Endothelial cell of umbilical vein (primary cell): ENCODE measurements at places on chromosomes 1 and 21.

- DNase-seq: no peak
Measured at GRCh38 chr1:44545961-44546360, 128.3 kb downstream of the TMEM53 start.

- DNase-seq: no peak
Measured at GRCh38 chr1:101088431-101088830, 62.8 kb upstream of the DPH5 start.

GRCh38 chr1:154956544-154956941, 644 bp upstream of the PBXIP1 start:
- peak; percentile 15 for DNase-seq

- peak; percentile 93 for DNase-seq
Measured at GRCh38 chr21:28540514-28540913, 452.2 kb downstream of the LTN1 start.

DNA sequence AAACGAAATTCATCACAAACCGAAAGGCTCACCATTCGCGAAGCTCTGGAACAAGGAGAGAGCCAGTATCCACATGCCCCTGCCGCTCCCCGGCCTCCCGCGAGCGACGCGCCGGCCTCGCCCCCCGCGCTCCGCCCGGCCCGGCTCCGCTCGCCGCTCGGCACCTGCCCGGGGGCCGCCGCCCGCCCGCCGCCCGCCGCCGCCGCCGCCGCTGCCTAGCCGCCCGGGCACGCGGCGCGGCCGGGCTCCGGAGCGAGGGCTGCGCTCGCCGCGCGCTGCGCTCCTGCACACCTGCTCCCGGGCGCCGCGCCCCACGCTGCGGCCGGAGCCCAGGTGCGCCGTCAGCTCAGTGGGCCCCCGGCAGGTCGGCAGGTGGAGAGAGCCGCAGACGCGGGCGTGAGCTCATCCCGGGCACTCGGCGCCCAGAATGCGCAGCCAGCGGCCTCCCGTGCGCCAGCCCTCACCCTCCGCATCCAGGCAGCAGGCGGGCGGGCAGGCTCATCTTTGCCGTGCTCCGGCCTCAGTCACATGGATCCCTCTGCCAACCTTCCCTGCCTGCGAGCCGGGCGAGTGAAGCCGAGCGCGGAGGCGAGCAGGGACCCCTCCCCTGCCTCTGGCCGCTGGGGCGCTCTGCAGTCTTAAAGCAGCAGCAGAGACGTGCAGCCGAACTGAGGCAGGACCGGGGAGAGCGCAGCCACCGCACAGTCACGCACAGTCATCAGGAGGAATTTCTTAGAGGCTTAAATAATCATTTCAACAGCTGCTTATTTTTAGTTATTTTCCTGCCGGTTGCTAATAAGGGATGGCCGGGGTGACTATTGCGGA, at the start of gene DSCAM:
Gene DSCAM (minus strand): TSS at position 572 of the 825 bp plus-strand sequence. CDS start 497 bp downstream, at position 75.
- no peak for DNase-seq

GRCh38 chr1:213244664-213245091, 193.6 kb downstream of the RPS6KC1 start:
- DNase-seq: peak; percentile 68

DNA sequence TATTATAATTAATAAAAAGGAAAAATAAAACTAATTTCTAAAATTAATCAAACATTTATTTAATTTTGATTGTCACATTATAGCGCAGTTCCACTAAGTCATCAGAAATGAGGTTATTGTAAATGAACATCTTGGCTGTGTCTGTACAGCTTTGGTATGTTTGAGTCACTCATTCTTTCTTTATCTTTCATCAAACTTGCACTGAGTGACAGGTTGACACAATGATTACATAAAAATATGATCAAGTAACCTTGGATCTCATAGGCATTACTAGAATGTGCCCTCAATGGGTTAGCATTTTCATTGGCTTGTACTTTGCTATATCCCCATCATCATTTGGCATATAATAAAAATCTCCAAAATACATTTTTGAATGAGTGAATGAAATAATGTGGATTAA, 1353.2 kb upstream of the ADGRL2 start:
- no peak for DNase-seq

GRCh38 chr1:172955161-172955815, 95.5 kb downstream of the TNFSF18 start:
- DNase-seq: peak; percentile 85

DNA sequence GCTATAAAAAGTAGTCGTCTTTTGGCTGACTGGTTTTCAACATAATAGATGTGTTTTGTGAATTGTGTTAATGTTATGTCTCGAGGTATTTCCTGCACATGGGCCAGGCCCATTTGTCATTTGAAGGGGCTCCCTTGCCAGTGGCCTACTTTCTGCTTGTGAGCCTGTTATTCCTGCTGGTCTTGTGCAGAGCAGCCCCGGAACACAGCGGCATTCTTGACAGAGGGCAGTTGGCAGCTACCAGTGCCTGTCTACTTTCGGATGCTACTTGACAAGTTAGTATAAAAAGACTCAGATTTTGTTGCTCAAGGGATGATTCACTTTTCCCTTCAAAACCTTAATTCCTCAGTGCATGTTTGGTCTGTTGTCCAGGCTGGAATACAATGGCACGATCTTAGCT, 28.5 kb downstream of the PGM1 start:
- DNase-seq: peak; percentile 5

GRCh38 chr1:173149887-173150286, 57.2 kb downstream of the TNFSF4 start:
- no peak for DNase-seq

- DNase-seq: no peak
Measured at GRCh38 chr1:115726161-115726560, 42.4 kb downstream of the CASQ2 start.

DNA sequence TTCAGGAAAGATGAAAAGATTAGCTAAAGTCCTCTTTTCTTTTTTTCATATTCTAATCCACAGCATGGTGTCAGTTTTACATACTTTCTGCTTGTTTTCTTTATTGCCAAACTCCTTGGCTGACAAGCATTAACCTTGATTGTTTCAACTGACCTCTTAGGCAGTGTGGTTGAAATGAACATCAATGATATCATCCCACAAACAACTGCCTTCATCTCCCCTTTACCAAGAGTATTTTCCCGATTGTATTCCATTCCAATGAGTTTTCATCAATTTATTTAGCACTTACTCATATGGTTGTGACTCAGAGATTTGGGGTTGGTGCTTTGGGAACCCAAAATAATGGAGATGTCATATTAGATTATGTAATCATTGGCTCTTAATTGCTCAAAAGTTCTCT, 71.8 kb downstream of the SPAG17 start:
- peak; percentile 2 for DNase-seq

DNA sequence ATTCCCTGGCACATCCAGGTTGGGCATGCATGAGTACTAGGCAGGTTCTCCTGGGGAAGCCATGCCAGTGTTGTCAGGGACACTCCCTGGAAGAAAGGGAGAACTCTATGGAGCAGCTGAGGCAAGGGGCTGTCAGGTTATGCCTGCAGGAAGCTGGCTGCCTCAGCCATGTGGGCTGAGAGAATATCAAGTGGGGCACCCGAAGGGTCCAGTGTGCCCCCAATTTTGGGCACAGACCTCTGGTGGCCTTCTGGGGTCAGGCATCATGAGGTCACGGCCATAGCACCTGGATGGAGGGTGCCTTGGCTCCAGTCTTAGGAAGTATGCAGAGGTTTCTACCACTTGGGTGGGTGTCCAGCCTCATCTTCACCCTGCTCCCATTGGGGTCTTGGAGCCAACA, 2.6 kb downstream of the CSF3R start:
- DNase-seq: no peak

DNA sequence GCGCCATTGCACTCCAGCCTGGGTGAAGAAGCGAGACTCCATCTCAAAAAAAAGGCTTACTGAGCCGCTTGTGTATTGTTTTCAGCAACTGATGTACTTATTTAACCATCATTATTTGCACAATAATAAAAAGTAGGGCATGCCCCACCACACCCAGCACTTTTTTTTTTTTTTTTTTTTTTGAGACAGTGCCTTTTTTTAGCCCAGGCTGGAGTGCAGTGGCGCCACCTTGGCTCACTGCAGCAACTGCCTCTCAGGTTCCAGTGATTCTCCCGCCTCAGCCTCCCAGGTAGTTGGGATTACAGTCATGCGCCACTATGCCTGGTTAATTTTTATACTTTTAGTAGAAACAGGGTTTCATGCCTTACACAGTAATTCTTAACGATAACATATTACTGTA, 12.2 kb upstream of the TRNAU1AP start:
- no peak for DNase-seq

GRCh38 chr1:9654834-9655723, 3.5 kb downstream of the PIK3CD start:
- no peak for DNase-seq

- no peak for DNase-seq
Measured at GRCh38 chr1:200907611-200908097, 13.0 kb downstream of the INAVA start.

DNA sequence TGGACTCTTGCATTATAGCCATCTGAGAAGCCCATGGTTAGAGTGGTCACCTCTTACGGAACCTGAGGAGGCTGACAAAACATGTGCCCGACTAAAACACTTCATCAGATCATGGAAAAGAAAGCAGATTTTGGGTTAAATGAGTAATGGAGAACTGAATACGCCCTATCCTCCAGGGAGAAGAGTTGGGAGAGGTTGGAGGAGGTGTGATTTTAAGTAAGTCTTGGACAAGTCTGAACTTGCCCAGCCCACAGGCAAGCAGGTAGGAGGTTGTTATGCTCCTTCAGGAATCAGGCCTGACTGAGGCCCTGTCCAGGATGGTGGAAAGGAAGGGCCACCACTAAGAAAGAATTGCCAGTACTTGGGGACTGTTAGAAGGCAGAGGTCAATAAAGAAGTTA, 255.8 kb downstream of the TGFB2 start:
- DNase-seq: no peak

DNA sequence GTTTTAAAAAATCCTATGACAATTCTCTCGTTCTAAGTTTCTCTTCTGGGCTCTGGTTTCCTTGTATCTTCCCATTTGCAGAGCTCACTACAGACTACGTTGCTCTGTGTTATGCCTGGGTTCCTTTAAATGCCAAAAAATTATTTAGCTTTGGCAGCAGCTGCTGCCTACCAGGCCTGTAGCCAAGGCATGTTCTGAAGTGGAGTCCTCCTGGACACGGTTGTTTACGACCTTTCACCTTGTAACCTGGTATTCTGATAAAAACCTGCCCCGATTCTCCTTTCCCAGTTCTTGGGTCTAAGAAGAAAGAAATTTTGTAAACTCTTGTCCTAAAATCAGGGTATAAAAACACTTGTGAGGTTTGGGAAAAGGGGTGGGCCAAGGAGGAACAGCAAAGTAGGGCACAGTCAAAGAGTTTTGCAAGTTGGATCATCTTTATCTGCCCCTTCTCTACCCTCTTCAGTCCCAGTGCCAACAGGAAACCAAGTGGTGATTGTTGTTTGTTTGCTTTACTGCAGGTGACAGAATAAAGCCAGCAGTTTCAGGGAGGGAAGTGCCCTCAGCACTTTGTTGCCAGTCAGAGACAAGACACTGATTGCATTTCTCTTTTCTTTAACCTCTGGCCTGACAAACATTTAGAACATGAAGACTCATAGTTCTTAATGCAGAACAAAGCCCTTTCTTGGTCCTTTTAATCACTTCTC, 3.1 kb upstream of the TXNIP start:
- no peak for DNase-seq

DNA sequence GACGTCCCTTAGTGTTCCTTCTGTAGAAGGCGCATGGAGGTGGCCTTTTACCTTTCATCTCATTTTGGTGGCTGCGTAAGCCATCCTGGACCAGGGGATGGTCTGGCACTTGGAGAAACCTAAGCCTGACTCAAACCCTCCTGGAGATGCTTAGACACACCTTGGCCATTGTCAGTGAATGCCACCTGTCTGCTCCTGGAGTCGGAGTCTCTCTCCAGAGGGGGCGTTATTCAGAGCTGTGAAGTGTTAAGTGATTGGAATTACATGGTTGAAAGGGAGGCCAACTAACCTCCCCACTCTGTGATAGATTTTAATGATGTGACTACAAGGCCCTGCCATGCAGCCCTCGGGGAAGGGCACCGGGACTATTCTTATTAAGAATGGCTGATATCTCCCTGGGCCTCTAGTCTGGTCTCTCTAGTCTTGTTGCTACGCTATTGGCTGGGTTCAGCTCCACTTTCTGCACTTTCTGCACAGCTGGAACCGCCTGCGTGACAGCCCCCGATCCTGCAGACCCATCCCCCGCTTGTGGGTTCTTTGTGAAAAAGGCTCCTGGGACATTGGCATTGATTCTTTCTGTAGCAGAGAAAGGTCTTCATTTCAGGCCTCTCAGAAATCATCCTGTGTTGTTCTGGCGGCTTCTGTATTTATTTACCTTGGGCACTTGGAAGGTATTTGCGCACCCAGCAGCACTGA, 4.2 kb downstream of the RASSF5 start:
- DNase-seq: no peak

DNA sequence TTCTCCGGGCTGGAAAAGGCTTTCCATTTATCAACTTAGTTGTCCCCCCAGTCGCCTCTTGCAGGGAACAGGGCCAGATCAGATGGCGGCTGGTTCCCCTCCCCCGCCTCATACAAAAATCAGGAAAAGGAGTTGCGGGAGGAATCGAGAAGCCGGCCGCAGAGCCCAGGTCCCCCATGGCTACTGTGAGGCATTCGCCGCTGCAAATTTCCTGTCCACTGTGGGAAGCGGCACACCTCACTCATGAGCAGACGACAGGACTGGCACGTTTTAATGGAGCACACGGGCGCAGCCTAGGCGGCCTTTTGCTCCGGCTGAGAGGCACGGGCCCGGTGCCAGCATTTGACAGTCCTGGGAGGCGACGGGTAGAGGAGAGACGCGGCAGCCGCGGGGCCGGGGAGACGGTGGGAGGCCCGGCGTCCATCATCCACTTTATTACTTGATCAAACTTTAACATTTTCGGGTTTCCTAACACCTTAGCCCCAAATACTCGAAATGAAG, 1.1 kb downstream of the GNG4 start:
- peak; percentile 19 for DNase-seq

DNA sequence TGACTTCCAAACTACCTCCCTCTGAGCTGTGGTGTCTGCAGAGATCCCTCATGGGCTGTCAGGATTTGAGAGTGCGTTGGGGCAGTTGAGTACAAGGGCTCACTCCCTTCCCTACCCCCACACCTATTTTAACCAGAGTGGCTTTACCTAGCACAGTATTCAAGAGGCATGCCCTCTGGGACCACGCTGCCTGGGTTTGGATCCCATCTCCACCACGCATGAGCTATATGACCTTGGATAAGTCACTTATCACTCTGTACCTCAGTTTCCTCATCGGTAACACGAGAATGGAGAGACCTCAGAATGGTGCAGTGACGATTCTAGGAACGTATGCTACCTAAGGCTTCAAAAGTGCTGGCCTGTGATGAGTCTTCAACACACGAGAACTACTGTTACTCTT, 147.3 kb upstream of the WNT4 start:
- no peak for DNase-seq

- DNase-seq: peak; percentile 48
Measured at GRCh38 chr1:32138965-32139364, 31.1 kb downstream of the KPNA6 start.

DNA sequence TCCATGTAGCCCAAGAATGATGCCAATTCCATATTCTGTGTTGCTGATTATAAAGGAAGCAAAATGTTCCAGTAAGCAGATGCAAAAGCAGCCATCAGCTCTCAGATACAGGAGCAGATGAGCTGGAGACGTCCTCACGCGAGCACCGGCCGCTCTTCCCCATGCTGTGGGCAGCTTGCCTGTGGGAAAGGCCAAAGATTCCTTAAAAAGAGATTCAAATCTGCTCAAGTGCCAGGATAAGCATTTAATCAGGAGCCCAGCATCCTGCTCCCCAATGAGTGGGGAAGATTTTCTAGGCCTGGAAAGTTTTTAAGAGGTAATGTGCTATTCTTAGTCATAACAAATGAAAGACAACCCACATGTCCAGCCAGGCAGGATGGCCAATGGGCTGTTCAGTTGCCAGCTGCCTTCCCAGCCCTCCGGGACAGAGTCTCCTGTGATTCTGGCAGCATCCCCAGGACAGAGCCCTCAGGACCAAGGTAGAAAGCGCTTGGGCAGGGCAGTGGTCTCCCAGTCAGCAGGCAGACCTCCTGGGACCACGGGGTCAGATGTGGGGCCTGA, 108.2 kb upstream of the TMPRSS2 start:
- no peak for DNase-seq
